ENCODE measurements at places on chromosomes 7 and 10. TPM values are rescaled to one million over a fixed set of nuclear protein-coding genes. Genes with fewer than 3 reads are reported as not detected.
A peak's percentile ranks its signal among the peaks of the same experiment; 100 is the strongest.

HABP2 gene
- total RNA-seq, result 1.6 TPM

ASB10 gene
- not detected for total RNA-seq

MSRB2 gene
- 46.0 TPM for total RNA-seq

SPDYE11 gene
- not detected for total RNA-seq

TEX36 gene
- not detected for total RNA-seq

CRYGN gene
- total RNA-seq, result 3.9 TPM

HOXA5 gene
- total RNA-seq, result not detected

NFE2L3 gene
- total RNA-seq, result 15.7 TPM

UPK3BL2 gene
- 9.8 TPM for total RNA-seq

ELN gene
- total RNA-seq, result 1.3 TPM

FBXW4 gene
- 63.8 TPM for total RNA-seq

- no peak for DNase-seq
- H3K36me3 ChIP-seq, result peaks cover 35% of the 10 kb centered on the region
- H3K27ac ChIP-seq, result no peak overlapping the region
These were observed 570 bp upstream of the ARF5 start for GRCh38 chr7:127587663-127588018.

GRCh38 chr10:99526861-99527504 lies 5.8 kb upstream of the NKX2-3 start:
- H3K4me3 ChIP-seq, result no peak overlapping the region
- peaks cover 7% of the 10 kb centered on the region for H3K4me1 ChIP-seq
- no peaks in the 10 kb centered on the region for H3K36me3 ChIP-seq
- H3K27me3 ChIP-seq, result peaks cover 100% of the 10 kb centered on the region
- no peak overlapping the region for H3K27ac ChIP-seq
- peak; percentile 70 for DNase-seq

GRCh38 chr7:81926-82756 lies 110.2 kb upstream of the FAM20C start:
- H3K27me3 ChIP-seq, result no peaks in the 10 kb centered on the region
- DNase-seq, result peak; percentile 85
- no peak overlapping the region for H3K4me3 ChIP-seq
- H3K27ac ChIP-seq, result no peak overlapping the region
- H3K4me1 ChIP-seq, result no peaks in the 10 kb centered on the region

DNA sequence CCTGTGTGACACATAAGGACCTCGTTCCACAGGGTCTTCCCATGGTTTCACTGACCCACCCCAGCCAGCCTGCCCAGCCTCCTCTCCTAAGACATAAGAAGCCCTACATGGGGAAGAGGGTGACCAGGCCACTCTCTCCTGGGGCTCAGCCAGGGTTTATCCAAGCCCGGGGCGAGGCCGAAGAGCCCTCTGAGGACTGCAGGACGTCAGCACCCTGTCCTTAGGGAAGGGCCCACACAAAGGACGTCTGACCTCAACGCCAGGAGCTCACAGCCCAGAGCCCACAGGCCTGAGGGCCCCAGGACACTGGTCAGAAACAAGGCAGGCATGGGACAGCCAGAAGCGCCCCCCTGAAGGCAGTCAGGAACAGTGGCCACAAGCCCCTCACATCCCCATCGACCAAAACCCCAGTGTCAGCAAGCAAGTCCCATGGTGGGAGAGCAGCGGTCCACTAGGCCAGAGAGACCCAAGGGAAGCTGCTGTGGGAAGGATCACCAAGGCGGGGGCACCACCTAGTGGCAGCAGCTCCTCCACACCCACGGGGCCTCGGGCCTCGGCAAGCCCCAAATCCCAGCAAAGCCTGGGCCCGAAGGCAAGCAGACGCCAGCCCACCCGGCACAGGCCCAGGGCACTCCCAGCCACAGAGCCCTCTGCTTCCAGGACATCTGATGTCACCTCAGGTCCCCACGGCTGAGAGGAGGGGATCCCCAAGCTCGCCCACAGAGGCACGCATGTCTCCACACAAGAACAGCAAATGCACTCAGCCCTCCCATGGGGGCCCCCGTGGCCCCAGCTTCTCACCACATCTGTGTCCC lies 23.4 kb downstream of the MAD1L1 start:
- no peaks in the 10 kb centered on the region for H3K4me1 ChIP-seq
- H3K4me3 ChIP-seq, result no peak overlapping the region
- no peak overlapping the region for H3K27ac ChIP-seq
- H3K27me3 ChIP-seq, result no peaks in the 10 kb centered on the region

GRCh38 chr10:114315566-114316420 lies 76.7 kb downstream of the VWA2 start:
- H3K4me3 ChIP-seq, result no peak overlapping the region
- H3K4me1 ChIP-seq, result no peaks in the 10 kb centered on the region
- no peak for DNase-seq
- H3K36me3 ChIP-seq, result no peaks in the 10 kb centered on the region

DNA sequence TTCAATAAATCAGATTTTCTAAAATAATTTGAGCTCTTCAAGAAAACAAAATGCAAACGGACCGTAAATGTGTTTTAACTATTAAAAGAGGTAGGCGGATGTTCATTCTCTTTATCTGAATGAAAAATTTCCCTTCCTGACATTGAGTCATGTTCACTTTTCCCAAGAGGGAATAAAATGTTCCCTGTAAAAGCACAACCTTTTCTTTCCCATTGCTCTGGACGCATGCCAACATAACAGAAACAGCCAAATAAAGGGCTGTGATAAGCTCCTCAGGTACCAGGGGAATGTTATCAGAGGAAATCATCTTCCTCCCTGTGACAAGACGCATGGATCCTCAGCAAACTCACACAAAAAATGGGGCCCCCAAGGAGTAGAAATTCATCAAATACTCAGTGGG lies 251.8 kb downstream of the MTERF1 start:
- no peak overlapping the region for H3K27ac ChIP-seq
- no peaks in the 10 kb centered on the region for H3K36me3 ChIP-seq
- no peaks in the 10 kb centered on the region for H3K27me3 ChIP-seq
- peaks cover 3% of the 10 kb centered on the region for H3K4me1 ChIP-seq
- no peak overlapping the region for H3K4me3 ChIP-seq
- DNase-seq, result no peak

DNA sequence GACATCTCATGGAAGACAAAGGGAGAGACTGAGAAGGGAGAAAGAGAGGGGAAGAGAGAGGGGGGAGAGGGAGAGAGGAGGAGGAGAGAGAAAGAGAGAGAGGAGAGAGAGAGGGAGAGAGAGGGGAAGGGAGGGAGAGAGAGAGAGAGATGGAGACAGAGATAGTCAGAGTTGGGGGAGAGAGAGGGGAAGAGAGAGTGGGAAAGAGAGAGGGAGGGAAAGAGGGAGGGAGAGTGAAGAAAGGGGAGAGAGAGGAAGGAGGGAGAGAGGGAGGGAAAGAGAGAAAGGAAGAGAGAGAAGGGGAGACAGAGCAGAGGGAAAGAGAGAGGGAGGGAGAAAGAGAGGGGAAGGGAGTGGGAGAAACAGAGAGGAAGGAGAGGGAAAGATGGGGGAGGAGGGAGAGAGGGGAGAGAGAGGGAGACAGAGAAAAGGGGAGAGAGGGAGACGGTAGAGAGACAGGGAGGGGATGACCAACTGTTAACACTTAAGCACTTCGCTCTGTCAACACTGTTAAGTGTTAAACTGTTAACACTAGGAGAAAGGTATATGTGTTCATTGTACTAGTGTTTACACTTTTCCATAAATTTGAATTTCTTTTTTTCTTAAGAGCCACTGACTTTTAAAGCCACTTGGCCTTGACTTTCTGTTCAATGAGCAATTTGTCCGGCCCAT lies 21.8 kb upstream of the SDK1 start:
- no peak overlapping the region for H3K4me3 ChIP-seq
- H3K4me1 ChIP-seq, result no peaks in the 10 kb centered on the region
- DNase-seq, result no peak
- H3K27me3 ChIP-seq, result peaks cover 32% of the 10 kb centered on the region

DNA sequence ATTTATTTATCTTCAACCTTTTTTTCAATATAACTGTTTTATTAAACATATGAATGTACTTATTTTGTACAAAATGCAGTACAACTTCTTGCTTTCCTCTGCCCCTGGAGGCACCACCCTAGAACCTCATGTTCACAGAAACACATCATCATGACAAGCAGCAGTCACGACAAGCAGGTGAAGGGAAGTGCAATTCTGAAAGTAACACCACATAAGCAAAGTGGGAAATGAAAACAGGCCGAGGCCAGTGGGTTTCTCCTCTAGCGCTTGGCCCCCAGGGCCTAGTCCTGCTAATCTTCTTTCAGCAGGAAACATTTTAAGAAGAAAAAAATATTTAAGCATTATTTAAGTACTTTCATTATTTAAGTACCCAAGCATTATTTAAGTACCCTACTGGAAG lies 598.1 kb downstream of the SH2D4B start:
- no peaks in the 10 kb centered on the region for H3K36me3 ChIP-seq
- no peak overlapping the region for H3K27ac ChIP-seq
- H3K4me3 ChIP-seq, result no peak overlapping the region
- DNase-seq, result no peak
- no peaks in the 10 kb centered on the region for H3K4me1 ChIP-seq
- no peaks in the 10 kb centered on the region for H3K27me3 ChIP-seq

- H3K27me3 ChIP-seq, result no peaks in the 10 kb centered on the region
- no peak overlapping the region for H3K27ac ChIP-seq
- no peaks in the 10 kb centered on the region for H3K36me3 ChIP-seq
These were observed 67.1 kb downstream of the C10orf120 start for GRCh38 chr10:122632576-122632975.

- H3K4me3 ChIP-seq, result peak overlapping the region; percentile 88
- H3K36me3 ChIP-seq, result no peaks in the 10 kb centered on the region
- peak; percentile 61 for DNase-seq
- no peaks in the 10 kb centered on the region for H3K4me1 ChIP-seq
These were observed 559 bp upstream of the STEAP2 start for GRCh38 chr7:90210981-90211380.

- no peak for DNase-seq
- H3K27ac ChIP-seq, result no peak overlapping the region
- H3K36me3 ChIP-seq, result peaks cover 40% of the 10 kb centered on the region
- H3K4me3 ChIP-seq, result no peak overlapping the region
- no peaks in the 10 kb centered on the region for H3K4me1 ChIP-seq
- no peaks in the 10 kb centered on the region for H3K27me3 ChIP-seq
These were observed 9.4 kb downstream of the AP5Z1 start for GRCh38 chr7:4784799-4785198.

DNA sequence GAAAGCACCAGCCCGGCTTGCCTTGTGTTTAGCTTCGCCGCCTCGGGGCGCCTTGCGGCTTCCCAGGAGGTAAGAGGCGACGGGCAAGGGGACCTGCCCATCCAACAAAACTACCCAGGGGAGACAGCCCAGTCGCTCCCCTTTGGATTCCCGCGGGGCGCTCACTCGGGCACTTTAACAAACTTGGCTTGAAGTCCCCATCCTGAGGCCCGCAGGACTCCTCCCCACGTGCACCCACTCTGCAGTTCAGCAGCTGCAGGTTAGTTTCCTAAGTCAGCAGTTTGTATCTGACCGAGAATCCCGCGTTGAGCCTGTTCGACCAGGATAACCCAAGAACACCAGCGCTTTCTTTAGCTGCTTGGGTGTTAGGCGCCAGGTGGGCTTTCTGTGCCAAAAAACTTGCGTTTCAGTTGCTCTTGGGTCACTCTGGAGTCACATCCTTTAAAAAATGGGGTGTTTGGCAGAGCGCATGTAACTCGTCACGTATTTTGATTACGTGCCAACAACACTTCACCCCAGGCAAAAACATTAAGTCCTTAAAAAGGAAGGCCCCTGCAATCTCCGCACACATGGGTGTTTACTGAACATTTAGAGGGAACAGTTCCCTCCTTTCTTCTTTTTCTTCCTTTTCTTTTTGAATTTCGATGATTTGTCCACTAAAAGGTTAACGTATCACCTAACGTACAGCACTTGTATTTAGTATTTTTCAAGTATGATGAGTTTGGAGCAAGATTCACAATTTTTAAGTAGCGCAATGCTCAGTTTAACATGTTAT lies 876 bp downstream of the DNAH11 start:
- peaks cover 72% of the 10 kb centered on the region for H3K27me3 ChIP-seq
- H3K36me3 ChIP-seq, result no peaks in the 10 kb centered on the region
- H3K4me3 ChIP-seq, result peak overlapping the region; percentile 77
- H3K27ac ChIP-seq, result no peak overlapping the region
- H3K4me1 ChIP-seq, result no peaks in the 10 kb centered on the region

DNA sequence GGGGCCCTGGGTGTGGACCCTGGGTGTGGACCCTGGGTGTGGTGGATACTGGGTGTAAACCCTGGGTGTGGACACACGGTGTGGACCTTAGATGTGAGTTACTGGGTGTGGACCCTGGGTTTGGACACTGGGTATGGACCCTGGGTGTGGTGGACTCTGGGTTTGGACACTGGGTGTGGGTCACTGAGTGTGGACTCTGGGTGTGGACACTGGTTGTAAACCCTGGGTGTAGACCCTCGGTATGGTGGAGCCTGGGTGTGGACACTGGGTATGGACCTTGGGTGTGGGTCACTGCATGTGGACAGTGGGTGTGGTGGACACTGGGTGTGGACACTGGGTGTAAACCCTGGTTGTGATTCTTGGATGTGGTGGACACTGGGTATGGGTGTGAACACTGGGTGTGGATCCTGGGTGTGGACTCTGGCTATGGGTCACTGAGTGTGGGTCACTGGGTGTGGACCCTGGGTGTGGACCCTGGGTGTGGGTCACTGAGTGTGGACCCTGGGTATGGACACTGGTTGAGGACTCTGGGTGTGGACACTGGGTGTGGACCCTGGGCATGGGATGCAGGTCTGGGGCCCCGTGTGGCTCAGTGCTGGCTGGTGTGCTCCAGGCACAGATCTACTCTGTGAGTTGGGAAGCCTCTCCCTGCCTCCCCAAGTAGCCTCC lies 356.2 kb downstream of the GLRX3 start:
- DNase-seq, result no peak
- H3K27me3 ChIP-seq, result no peaks in the 10 kb centered on the region
- H3K4me1 ChIP-seq, result no peaks in the 10 kb centered on the region
- H3K27ac ChIP-seq, result no peak overlapping the region

- H3K4me1 ChIP-seq, result peaks cover 2% of the 10 kb centered on the region
- no peak for DNase-seq
- no peak overlapping the region for H3K27ac ChIP-seq
- H3K36me3 ChIP-seq, result peaks cover 6% of the 10 kb centered on the region
These were observed 6.4 kb downstream of the TMEM120A start for GRCh38 chr7:75987805-75988567.

DNA sequence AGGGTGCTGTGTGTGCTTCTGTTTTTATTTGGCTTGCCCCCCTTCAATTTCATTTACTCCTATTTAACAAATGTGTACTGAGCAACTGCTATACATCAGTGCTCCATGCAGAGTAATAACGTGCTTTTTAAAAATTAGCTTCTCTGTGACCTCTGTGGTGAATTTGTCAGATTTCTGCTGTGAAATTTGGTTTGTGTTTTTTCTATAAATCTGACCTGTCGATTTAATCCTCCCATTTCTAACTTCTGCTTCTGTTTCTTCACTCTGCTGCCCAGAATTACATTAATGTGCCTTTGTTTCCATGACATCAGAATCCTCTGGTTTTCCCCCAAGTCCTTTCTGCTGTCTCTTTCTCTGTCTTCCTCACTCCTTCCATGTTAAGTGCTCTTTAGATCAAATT lies 123.8 kb upstream of the CACNA2D1 start:
- H3K27me3 ChIP-seq, result no peaks in the 10 kb centered on the region
- no peak overlapping the region for H3K4me3 ChIP-seq

Measured in endodermal cell (in vitro differentiated cells).